Stimulated activated CD4-positive, alpha-beta T cell treated with anti-CD3 and anti-CD28 coated beads, Interleukin-15, amount 100 ng/mL, for 48 hours (primary cell): ENCODE measurements at places on chromosomes 11 and 22.

GRCh38 chr22:20090730-20091240 lies 10.7 kb downstream of the DGCR8 start:
- DNase-seq = no peak

DNA sequence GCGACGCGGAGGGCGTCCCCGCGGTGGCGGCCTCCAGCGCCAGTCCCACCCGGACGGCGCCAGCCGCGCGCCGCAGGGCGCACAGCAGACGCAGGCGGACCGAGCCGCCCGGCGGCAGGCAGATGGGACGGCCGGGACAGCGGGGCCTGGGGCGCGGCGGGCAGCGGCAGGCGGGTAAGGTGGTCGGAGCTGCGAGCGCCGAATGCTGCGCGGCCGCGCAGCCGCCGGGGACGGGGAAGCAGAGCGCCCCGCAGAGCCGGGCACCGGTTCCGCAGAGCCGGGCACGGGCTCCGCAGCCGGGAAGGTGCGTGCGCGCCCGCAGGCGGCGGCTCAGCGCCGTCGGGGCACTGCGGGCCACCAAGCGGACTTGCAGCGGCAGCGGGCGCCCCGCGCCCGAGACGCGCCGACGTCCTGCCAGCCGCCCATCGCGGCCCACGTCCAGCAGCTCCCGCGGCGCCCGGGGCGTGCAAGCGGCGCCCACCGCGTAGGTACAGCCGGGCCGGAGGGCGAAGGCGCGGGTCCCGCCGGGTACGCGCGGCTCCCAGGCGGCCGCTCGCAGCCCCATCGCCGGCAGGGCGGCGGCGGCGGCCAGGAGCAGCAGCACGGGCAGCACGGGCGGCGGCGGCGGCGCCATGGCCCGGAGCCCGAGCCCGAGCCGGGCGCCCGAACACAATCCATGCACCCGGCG lies 739 bp downstream of the CELSR1 start:
- DNase-seq = no peak

DNA sequence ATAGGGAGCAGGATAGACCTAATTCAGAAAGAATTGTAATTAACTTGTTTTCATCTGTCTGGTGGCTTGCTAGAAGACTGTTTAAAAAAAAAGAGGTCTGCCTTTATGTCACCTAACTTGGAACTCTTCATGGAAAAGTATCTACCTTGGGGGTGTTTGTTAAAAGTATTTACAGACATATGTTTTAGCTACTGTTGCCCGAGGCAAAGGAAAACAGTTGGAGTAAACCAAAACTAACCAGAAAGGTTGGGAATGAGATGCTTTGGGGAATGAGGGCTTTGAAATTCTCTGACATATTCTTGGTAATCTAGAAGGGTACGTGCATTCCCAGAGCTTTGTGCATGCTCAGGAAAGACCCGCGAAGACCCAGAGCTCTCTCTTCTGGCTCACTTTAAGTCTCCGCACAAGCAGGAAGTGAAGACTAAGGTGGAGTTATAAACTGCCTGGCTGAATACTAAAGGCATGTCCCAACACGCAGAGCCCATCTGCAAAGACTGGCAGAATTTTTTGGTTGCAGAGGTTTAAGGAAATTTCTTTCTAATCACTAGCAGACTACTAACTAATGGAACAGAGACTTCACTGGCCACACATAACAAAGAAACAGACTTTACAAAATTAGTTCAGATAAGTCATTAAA lies 33.2 kb downstream of the HIKESHI start:
- DNase-seq = no peak

DNA sequence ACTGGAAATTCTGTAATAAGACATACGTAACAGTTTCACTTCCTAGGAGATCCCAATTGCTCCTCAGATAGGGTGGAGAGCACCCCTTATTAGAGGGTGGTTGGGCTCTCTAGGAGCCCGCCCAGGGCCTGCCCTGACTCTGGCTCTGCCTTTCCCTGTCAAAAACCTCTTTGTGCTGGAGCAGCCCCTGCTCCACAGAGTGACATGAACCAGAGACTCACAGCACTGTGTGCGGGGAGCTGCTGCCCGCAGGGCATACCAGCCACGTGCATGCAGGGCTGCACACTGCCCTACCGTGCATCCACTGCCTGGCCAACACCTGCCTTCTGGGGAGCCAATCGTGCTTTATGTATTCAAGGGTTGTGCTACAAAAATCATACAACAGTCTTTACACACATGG lies 24.3 kb downstream of the KCNQ1OT1 start:
- DNase-seq = no peak

- DNase-seq = no peak
Measured at GRCh38 chr11:131912134-131912533, 541.7 kb downstream of the NTM start.

- no peak for DNase-seq
Measured at GRCh38 chr22:48644108-48644507, 1183.6 kb downstream of the BRD1 start.

GRCh38 chr11:15580056-15580774 lies 465.5 kb downstream of the INSC start:
- no peak for DNase-seq

DNA sequence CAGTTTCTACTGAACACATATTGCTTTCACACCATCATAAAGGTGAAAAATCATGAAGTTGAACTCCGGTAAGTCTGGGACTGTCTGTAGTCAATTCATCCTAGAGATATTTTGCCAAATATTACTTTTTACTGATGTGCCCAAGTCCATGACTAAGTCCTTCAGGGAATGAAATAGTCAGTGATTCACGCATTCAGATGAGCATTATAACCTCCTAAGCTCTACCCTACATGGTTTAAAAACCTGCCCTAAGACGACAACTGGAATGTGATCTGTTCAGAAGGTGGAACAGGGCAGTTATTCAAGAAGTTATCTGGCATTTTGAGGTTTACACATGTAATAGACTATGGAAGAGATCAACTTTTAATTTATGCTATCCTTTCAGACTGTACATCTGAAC lies 125.6 kb downstream of the TRPC6 start:
- DNase-seq = no peak

GRCh38 chr11:97956904-97957303 lies 1063.8 kb upstream of the CNTN5 start:
- no peak for DNase-seq

- DNase-seq = no peak
Measured at GRCh38 chr11:61335355-61335710, 2.3 kb downstream of the TKFC start.

GRCh38 chr11:119782006-119782738 lies 53.2 kb upstream of the NECTIN1 start:
- DNase-seq = no peak

DNA sequence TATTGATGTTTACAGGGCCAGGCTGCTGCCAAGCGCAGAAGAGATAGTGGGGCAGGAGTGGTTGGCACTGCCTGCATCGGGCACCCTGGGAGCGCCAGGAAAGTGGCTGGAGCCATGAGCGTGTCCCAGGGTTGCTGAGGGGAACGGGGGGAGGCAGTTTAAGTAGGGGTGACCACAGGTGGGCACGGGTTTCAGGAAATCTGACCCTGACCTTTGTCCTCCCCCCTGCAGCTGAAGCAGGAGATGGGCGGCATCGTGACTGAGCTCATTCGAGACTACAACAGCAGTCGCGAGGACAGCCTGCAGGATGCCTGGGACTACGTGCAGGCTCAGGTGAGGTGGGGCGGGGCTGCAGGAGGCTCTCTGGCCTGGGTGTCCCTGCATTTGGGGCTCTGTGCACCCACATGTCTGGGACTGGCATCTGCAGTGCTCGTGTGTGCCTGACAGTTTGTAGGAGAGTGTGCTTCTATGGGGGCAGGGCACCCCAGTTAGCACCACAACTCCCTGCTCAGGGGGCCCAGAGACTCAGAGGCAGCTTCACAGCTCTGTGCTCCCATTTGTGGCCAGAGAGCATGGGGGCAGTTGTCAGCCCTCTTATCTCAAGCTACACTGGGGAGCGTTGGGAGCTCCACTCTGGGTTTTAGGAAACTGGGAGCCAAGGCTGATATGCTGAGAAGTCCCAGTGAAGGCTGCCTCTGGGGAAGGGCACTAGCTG lies 49.7 kb downstream of the CD82 start:
- DNase-seq = no peak
